M059J (cell line): ENCODE measurements at places on chromosomes 4 and X.
A peak's percentile ranks its signal among the peaks of the same experiment; 100 is the strongest.

DNA sequence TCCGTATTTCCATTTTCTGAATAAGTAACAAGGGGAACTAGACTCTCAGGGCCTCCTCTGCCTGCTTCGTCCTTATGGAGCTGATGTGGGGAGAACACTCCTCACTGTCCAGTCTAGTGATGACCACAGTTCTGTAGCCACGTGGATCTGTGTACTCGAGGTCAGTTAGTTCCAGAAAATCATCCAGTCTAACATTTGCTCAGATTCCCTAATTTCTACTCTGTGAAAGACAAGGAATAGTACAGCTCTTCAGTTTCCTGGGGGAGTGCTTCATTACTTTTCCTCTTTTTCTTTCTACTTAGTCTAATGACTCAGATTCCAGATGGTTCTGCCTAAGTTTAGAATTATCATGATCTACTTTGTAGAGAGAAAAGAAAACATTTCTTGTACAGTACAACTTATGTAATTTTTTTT, 82.6 kb downstream of the SORBS2 start:
- DNase-seq, result no peak

DNA sequence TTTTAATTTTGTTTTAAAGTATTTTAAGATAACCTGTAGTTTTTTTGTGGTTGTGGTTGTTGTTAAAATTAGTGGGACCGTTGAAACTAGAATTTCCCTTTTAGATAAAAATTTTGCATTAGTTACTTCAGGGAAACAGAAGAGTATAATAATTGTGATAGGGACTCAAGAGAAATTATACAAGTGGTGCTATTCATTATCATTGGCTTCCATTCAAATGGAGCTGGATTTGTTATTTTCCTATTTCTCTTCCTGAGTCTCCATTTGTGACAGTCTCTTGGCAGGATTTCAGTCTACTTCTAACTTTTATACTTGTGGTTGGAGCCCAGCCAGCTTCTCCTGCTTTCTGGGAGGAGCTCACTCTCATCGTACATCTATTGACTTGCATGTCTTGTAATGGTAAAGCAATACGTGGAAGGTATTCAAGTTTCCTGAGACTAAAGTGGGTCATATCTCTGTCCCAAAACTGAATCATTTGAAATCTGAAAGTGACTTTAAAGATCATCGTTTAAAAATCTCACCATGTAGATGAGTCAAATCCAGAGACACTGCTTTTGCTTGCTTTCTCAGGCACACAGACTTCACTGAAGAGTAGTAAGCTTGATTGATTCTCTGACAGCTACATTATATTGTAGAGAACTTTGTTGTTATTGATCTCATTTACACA, 155.8 kb downstream of the RPA4 start:
- DNase-seq, result peak; percentile 30

DNA sequence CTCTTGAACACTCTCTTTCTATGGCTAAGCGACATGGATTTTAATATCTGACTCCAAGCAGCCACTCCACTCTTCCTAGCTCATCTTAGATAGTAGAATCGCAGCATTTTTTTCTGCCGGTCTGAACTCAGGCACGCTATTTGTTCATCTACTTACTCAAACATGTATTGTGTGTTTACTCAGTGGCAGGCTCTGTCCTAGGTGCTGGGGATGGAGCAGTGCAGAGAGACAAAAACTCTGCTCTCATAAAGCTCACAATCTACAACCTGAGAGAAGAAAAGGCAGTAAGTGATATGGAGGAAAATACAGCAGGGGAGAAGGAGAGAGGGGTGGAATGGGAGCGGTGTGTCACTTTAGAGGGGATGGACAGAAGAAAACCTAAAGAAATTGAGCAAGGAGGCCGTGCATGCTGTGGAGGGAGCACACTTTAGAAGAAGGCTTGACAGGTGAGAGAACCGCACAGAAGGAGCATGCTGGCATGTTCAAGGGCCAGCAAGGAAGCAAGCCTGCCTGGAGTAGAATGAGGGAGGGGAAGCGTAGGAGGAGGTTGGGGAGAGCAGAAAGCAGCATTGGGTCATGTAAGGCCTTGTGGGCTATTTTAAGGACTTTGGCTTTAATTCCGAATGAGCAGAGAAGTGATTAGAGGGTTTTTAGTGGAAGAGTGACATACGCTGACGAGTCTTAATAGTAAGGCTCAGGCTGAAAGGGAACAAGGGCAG, 132.0 kb downstream of the ANK2 start:
- no peak for DNase-seq

- DNase-seq, result no peak
Observed at GRCh38 chr4:79298027-79298426, 27.8 kb downstream of the NAA11 start.
